ENCODE measurements at places on chromosomes 7 and 10. TPM values are rescaled to one million over a fixed set of nuclear protein-coding genes. Genes with fewer than 3 reads are reported as not detected.

Gene PTCD1
- total RNA-seq = 5.1 TPM

Gene PRPS1L1
- total RNA-seq = not detected

Gene KLF14
- not detected for total RNA-seq

Gene C10orf90
- total RNA-seq = not detected

Gene SPDYE9
- not detected for total RNA-seq

Gene COL13A1
- not detected for total RNA-seq

Gene TES
- 76.4 TPM for total RNA-seq

Gene GIMAP4
- 193 TPM for total RNA-seq

DNA sequence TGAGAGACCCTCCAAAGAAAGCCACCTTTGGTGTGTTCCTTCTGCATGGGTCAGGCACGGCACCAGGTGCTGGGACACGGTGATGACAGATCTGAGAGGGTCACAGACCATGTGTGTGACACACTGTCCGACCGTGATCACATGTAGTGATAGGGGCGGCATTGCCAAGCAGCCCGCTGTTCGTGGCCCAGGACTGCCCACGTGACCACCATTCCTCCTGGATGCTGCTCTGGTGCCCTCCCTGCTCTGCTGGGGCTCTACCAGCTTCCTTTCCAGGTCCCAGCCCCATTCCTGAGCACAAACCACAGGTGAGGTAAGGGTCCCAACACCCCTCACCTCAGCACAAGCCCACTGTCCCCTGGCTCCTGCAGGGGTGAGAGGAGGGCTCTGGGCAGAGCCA lies 10.1 kb upstream of the SLC18A3 start:
- peaks cover 31% of the 10 kb centered on the region for H3K27me3 ChIP-seq
- no peaks in the 10 kb centered on the region for H3K4me1 ChIP-seq
- no peak overlapping the region for H3K27ac ChIP-seq
- no peak overlapping the region for H3K4me3 ChIP-seq
- H3K36me3 ChIP-seq = no peaks in the 10 kb centered on the region

DNA sequence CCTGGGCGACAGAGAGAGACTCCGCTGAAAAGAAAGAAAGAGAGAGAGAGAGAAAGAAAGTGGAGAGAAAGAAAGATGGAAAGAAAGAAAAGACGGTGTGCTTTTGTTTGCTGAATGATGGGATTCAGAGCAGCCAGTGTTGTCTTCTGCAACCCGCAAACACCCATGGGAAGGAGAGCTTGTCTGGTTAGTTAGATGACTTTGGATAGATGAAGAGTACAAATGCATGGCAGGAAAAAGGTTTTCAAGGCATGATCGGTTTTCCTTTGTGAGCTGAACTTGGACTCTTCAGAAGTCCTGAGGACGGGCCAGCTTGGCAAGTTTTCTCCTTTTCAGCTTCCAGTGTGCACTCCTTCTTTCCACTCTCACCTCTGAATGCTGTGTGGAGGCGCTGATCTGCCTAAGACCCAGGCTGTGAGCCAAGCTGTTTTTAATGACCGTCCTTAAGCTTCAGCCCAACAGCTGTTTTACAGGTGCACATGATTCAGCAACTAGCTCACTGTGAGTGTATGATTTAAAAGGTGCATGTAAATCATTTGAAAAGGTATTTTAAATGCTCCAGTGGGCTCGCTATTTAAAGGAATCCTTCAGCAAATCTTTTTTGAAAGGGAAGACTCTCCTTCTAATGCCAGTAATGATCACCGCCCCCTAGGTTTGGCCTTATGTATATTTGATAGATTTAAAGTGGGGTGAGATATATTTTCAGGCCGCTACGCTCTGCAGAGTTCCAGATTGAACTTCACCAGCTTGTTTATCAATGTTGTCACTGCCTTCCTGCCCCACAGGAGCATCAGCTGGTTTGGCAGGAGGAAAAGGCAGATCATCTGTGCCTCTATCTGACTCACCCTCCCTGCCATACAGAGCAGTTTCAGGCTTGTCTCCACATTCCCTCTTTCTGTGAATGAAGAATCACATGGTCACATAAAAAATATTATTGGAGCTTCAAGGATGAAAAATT lies 115.0 kb downstream of the PLXDC2 start:
- DNase-seq = no peak
- H3K27ac ChIP-seq = no peak overlapping the region
- no peaks in the 10 kb centered on the region for H3K27me3 ChIP-seq

DNA sequence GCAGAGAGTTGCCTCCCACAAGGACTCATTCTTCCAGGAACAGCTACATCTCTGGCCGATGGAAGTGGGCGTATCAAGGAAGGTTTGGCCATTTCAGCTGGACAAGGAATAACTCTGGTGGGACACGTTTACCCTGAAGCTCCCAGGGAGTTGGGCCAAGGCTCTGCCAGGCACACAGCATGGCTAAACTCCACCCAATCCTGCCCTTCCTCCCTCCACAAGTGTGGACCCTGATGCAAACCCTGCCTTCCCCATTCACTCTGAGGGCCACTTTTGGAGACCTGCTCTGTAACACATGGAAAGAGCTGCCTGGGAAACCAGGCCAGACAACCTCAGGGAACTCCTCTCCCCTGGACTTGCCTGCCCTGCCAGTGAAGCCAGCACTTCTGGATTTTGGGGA lies 407.8 kb upstream of the FOXK1 start:
- H3K4me1 ChIP-seq = no peaks in the 10 kb centered on the region
- no peak overlapping the region for H3K27ac ChIP-seq
- H3K27me3 ChIP-seq = peaks cover 6% of the 10 kb centered on the region
- H3K4me3 ChIP-seq = no peak overlapping the region

DNA sequence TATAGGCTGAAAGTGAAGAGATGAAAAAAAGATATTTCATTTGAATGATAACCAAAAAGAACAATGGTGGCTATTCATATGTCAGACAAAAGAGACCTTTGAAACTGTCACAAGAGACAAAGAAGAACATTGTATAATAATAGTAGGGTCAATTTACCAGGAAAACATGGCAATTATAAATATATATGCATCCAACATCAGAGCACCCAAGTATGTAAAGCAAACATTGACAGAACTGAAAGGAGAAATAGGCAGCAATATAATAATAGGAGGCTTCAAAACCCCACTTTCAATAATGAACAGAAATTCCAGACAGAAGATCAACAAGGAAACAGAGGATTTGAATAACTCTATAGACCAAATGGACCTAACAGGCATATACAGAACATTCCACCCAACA lies 876.2 kb downstream of the GRID1 start:
- no peak for DNase-seq
- H3K27me3 ChIP-seq = peaks cover 2% of the 10 kb centered on the region
- no peak overlapping the region for H3K4me3 ChIP-seq
- no peaks in the 10 kb centered on the region for H3K36me3 ChIP-seq
- H3K4me1 ChIP-seq = no peaks in the 10 kb centered on the region

DNA sequence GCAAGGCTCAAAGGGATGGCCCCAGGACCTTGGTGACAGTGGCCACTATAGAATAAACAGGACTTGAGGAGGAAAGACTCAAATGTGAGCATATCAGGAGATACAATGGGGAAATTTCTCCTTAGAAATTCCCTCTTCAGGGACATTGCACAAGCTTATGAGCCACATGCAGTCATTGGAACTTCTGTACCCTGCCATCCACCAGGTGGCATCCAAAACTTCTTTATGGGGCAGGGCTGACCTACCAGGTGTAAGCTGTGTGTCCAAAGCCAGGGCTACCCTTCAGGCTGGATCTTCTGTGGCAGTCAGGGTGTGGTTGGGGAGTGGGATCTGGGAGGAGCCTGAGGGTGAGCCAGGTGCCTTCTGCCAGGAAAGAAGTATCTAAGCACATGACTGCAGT lies 36.6 kb upstream of the LRRC18 start:
- no peaks in the 10 kb centered on the region for H3K36me3 ChIP-seq
- H3K27ac ChIP-seq = no peak overlapping the region
- no peak overlapping the region for H3K4me3 ChIP-seq

DNA sequence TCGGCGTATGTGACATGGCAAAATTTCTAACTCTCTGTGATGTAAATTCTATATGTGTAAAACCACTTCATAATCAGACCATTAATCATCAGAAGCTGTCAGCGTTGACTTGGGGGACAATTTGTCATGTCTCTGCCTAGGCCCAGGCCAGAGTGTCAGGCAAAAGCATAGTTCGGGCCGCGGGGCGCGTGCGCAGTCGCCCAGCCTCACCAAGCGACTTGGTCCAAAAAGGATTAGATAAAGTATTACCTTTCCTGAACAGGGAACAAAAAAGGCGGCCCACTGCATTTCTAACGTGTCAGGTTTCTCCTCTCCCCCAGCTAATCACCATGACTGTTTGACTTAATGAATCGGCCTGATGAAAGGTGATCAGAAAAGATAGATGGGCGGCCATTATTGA lies 114.2 kb downstream of the EBF3 start:
- no peak overlapping the region for H3K27ac ChIP-seq
- H3K4me3 ChIP-seq = no peak overlapping the region
- H3K4me1 ChIP-seq = no peaks in the 10 kb centered on the region
- no peaks in the 10 kb centered on the region for H3K36me3 ChIP-seq
- DNase-seq = no peak
- no peaks in the 10 kb centered on the region for H3K27me3 ChIP-seq

DNA sequence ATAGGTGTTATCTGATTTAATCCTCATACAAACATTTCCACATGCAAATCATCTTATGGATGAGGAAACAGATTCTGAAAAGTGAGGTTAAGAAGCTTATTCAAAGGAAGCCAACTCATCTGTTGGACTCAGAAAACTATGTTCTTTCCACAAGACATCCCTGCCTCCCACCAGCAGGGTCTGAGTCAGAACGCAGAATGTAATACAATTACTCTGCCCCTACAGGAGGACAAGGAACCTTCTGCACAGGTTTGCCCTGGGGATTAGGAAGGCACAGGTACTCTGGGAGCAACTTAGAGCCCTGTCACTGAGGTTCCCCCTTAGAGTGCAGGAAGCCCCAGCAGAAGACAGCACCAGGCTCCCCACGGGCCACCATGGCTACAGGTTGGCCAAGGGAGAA lies 255.7 kb downstream of the TNS3 start:
- H3K4me3 ChIP-seq = no peak overlapping the region
- no peak overlapping the region for H3K27ac ChIP-seq
- H3K36me3 ChIP-seq = no peaks in the 10 kb centered on the region
- H3K27me3 ChIP-seq = no peaks in the 10 kb centered on the region
- no peaks in the 10 kb centered on the region for H3K4me1 ChIP-seq

DNA sequence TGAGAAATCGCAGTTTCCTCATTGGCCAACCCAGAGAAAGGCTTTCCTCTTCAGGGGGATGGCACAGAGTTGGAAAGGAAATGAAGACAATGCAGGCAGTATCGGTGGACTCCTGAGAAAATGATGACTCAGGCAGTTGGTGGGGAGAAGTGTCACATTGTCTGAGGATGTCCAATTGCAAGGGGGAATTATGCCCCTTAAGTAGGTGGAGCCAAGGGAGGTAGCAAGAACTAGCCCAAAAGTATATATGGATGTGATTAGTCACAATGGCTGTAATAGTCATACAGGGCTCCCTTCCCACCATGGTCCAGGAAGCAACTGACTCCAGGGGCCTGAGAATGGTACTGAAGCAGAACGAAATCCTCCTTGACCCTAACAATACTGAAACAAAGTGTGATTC lies 58.3 kb upstream of the EGFR start:
- no peak for DNase-seq
- no peaks in the 10 kb centered on the region for H3K4me1 ChIP-seq
- no peaks in the 10 kb centered on the region for H3K36me3 ChIP-seq
- H3K27me3 ChIP-seq = peaks cover 3% of the 10 kb centered on the region

GRCh38 chr10:89301232-89301631 lies 614 bp upstream of the IFIT2 start:
- H3K36me3 ChIP-seq = peaks cover 17% of the 10 kb centered on the region
- H3K27me3 ChIP-seq = no peaks in the 10 kb centered on the region
- DNase-seq = peak; percentile 27
- H3K4me3 ChIP-seq = peak overlapping the region; percentile 79
- H3K27ac ChIP-seq = peak overlapping the region; percentile 65

DNA sequence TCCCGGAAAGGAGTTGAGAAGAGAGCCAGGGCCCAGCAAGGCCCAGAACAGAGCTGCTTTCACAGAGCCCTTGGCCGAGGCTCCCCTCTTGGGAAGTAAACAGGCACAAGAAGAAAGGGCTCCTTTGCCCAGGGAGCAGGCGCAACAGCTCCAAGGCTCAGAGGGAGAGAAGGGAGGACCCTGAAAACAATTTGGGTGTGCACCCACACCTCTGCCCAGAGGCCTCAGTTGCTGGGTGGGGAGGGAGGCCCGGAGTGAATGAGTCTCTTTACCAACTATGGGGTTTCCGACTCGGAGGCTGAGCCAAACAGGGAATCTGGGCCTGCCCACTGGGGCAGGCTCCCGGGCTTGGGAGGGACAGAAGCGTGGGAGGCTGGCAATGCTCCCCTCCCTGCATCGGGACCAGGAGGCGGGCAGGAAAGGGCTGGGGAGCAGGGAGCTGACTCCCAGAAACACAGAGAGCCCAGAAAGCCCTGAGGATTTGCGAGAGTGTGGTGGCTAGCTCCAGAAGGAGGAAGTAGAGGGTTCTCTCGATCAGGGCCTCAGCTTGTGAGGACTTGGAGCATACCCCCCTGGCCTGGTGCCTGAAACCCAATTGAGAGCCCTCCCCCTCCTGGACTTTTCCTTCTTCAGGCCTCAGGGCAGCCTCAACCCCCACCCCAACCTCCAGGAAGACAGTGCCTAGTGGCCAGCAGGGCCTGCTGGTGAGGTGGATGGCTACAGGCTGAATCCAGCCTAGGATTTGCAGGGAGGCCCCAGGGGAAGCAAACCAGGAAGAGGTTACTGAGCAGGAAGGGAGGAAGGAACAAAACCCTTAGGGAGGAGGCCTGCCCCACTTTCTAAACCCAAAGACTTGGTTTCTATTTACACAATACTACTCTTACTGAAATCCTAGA lies 6.2 kb downstream of the C10orf105 start:
- no peaks in the 10 kb centered on the region for H3K27me3 ChIP-seq
- peaks cover 64% of the 10 kb centered on the region for H3K4me1 ChIP-seq
- peak; percentile 54 for DNase-seq
- peak overlapping the region; percentile 94 for H3K27ac ChIP-seq

DNA sequence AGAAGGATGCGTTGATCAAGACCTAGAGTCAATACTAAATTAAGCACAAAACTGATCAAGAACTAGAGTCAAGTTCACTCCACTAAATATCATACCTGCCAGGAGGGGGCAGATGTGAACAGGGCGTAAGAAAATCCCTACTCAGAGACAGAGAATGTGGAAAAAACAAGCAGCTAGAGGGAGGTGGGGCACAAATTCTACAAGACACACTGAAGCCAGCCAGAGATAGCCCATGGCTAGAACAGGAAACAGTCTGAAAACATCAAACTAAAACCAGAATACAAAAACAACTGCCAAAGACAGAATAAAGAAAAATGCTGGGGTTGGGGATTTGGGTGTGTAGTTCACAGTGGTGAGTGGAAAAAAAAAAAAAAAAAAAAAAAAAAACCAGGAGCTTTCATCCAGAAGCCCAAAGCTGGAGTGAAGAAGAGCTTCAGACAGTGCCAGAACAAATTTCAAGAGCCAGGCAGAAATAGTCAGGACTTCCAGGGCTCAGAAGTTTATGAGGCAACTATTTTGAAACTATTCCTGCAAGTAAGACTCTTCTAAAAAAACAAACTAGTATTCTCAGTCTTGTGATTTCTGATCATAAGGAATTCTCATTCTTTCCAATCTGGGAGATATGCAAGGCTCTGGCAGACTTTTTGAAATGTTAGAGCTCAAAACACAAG lies 118.3 kb downstream of the CCDC71L start:
- no peak overlapping the region for H3K27ac ChIP-seq
- H3K27me3 ChIP-seq = no peaks in the 10 kb centered on the region
- peaks cover 8% of the 10 kb centered on the region for H3K4me1 ChIP-seq
- no peak overlapping the region for H3K4me3 ChIP-seq
- peak; percentile 76 for DNase-seq

Measured in activated naive CD4-positive, alpha-beta T cell treated with anti-CD3 and anti-CD28 coated beads for 36 hours (primary cell).